ENCODE measurements at places on chromosomes 6 and 20.
A peak's percentile ranks its signal among the peaks of the same experiment; 100 is the strongest.

- DNase-seq = no peak
Measured at GRCh38 chr20:64241061-64241460, 14.5 kb upstream of the PCMTD2 start.

DNA sequence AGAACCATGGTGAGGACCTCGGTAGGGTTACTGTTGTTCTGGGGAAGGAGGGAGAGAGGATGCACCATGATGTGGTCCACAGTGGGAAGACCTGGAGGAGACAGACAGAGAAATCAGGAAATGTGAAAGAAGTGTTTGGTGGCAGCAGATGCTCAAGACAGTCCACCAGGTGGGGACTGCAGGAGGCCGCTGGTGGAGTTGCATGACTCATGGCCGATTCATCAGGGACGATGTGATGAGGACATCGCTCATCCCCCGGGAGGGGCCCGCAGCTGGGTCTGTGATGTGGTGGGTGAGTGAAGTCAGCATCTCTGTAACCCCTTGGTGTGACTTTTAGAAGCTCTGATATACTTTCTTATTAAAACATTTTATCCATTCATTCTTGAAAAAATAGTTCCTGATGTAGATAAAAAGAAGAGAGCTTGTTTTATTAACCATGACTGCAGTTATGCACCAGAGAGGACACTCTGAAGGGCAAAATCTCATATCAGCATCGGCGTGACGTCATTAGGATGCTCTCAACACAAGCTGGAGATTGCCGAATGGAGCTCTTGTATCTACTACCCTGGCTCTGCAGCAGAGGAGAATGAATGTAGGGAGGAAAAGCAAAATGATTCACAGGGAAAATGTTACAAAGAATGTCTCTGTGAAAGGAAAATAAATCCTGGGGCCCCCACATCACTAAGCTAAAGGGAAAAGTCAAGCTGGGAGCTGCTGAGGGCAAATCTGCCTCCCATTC lies 71.2 kb downstream of the RAMACL start:
- no peak for DNase-seq

DNA sequence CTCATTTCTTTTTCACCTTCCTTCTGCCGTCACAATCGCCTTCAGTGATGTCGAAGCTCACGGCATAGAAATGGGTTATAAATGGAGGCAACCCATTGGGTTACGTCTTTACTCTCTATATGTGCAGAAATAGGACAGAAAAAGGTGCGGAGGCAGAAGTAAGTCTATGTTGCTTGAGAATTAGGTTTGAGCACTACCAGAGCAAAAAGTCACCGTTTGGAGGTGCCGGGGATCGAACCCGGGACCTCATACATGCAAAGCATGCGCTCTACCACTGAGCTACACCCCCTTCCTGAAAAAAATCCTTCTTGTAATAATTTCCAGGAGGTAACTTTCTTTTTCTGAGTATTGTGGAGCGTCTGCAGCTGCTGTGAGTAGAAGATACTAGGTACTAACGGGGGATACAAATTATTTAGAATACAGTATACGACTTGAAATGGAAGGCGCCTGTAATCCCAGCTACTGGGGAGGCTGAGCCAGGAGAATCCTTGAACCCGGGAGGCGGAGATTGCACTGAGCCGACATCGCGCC lies 134.2 kb downstream of the TRIM27 start:
- DNase-seq = peak; percentile 13

DNA sequence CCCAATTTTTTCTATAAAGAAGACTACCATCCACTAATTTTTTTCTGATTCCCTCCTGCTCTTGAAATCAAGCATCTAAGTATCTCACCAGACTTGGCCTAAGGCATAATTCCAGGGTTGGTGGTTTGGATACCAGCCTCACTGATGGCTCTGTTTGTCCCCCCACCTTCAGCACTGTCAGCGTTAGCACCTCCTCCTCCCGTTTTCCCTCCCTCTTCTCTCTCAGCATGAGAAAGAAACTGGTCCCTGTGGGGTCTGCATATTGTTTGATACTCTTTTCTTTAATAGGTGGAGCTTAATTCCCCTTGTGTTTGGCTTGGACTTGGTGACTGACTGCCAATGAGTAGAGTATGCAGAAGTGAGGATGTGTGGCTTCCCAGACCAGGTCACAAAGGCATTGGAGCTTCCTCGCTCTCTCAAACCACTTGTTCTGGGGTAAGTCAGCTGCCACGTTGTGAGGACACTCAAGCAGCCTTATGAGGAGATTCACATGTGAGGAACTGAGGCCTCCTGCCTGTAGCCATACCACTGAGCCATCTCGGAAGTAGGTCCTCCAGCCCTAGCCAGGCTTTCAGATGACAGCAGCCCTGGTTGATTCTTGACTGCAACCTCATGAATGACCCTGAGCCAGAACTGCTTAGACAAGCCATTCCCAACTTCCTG lies 65.2 kb downstream of the RIOK1 start:
- no peak for DNase-seq

- no peak for DNase-seq
Measured at GRCh38 chr6:152423216-152424103, 213.7 kb downstream of the SYNE1 start.

- DNase-seq = no peak
Measured at GRCh38 chr6:79810871-79811270, 136.5 kb downstream of the ELOVL4 start.

DNA sequence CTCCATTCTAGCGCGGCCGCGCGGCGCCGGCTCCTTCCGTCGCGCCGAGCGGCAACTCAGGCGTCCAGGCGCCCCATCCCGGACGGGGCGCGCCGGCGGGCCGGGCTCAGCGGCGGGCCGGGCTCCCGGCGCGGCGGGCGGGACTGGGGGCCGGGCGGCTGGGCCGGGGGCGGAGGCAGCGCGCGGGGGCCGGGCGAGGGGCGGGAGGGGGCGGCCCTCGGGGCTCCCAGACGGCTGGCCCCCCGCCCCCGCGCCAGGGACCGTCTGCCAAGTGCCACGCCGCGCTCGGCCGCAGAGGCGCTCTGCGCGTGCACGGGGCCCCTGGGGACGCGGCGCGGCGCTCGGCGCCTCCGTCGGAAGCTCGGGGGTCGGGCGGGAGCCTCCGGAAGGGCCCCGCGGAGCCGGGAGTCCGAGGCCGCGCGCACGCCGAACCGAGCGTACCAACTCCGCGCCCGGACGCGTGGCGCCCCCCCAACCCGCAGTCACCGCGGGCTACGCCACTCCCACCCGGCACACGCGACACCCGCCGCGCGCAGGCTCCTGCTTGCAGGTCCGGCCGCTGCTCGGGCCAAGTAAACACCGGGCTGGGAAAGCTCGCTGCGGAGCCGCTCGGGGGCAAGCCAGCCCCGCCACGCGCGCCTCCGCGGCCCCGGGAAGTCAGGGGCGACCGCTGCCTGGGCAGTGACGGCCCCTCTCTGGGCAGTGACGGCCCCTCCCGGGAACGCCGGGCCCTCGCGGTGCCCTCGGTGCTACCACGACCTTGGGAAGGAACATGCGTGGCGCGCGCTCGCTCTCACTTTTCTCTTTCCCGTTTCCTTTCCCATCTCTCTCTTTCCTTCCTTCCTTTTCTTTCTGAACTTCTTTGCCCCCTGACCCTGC lies at the start of gene PREX1:
TSS of gene PREX1 (minus strand) at position 145 of the 879 bp plus-strand sequence. CDS start at position 6, 139 bp downstream.
- peak; percentile 95 for DNase-seq

- no peak for DNase-seq
Measured at GRCh38 chr6:30885481-30885998, 1.2 kb downstream of the DDR1 start.

GRCh38 chr6:26155061-26155930 lies 68.1 kb downstream of the HFE start:
- DNase-seq = peak; percentile 61

DNA sequence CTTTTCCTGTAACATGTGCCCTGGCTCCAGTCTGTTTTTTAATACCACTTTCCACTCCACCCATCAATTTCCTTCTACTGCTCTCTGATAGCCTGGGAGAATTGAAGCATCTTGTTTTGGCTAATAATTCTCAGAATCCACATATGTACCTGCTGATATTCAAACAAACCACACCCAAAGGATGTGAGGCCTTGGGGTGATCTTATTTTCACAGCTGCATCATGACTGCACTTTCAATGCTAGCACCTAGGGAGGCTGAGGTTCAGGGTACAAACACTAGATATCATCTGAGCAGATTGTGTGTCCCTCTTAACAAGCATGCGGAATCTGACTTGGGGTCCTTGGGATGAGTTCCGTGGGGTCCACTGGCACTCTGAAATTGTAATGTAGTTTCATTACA lies 12.7 kb downstream of the FNDC1 start:
- no peak for DNase-seq

DNA sequence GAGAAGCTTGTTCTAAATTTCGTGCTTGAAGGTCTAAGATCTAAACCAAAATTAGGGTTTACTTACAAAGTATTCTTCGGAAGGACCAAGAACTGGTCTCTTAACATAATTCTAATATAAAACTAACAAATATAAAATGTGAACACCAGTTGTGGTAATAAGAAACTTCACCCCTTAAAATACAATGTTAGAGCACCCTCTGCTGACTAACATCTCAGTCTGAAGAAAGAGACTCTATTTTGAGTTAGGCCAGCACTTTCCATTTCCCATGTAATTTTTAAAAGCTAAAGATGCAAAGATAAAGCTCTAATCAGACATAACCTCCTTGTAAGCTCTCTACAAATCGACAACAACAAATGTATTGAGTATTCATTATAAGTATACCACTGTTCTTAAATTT lies 24.6 kb downstream of the ATG5 start:
- DNase-seq = peak; percentile 41

DNA sequence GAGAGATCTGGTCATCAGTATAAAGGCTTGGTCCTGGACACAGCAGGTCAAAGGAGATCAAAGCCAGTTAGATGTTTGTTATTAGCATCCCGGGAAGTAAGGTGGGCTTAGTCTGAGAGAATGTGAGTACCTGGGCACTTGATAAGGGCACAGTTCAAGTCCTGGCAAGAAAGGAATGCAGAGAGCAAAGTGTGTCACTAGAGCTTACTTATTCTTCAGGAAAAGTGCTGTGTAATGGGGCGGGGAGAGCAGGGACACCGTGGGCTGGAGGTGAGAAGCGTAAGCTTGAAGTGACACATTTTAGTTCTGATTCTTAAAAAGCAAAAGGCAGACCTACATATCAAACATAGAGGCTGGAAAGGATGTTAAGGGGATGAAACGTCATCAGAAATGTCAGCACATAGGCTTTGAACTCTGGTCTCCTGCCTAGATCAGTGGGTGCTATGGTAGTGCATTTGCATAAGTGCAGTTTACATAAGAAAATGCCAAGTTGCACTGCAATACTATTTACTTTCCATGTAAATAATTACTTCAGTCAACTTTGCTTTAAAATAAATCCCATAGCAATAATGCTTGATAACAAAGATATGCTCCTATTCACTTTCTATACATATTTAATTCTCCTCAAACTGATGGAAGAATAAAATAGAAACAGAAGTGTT lies 2.6 kb downstream of the SAMD5 start:
- no peak for DNase-seq

All from OCI-LY7 (cell line).